Stimulated activated CD4-positive, alpha-beta T cell treated with anti-CD3 and anti-CD28 coated beads, Interleukin-4, amount 100 ng/mL, for 48 hours (primary cell): ENCODE measurements at places on chromosomes 3 and 15.

- no peak for DNase-seq
These were observed 356.8 kb upstream of the NR2F2 start for GRCh38 chr15:95973566-95974256.

DNA sequence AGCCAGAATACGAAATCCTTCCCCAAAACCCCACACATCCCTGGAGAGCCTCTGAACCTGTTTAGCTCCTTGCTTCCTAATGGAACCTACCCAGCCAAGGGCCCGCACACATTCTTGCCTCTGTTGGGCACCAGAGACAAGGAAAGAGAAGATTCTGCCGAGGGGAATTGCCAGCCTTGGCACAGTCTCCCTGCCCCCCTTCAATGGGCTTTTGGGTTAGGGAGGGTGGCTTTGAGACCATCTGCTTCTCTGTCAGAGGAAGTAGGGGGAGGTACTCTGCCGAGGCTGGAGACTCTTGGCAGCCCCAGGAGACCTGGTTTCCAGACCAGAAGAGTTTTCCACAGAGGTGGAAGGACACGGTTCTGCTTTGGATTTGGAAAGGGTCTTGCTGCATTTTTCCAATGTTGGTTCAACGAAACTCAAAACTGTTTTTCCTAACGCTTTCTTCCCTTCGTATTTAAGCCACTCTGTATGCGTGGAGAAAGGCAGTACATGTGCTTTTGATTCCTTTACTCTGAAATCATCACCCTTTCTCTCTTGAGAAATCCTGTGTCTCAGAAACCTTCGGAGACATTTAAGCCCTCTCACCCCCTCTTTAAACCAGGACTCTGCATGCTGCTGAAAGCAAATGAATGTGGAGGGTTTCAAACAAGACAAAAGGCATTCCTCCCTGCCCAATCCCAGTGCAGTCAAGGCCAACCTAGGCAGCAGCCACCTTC, 78.8 kb upstream of the PRR23C start:
- no peak for DNase-seq

GRCh38 chr15:25439369-25439836, 579 bp upstream of the UBE3A start:
- DNase-seq: no peak

DNA sequence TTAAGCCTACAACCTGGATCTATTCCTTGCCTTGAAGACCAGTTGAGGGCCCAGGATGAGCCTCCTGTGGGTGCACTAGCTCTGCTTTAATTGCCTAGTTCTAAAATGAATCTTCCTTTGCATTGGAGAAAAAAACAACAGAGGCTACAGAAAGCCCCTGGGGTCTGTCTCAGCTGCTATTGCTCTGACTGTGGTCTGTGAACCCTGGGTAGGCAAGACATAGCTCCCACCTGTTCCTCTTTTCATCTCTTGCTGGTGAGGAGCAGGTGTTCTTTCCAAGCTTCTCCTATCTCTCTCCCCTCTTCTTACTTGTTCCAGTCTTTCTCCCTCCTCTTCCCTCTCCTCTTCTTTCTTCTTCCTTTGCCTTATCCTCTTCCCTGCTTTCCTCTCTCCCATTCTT, 28.8 kb downstream of the RBP2 start:
- no peak for DNase-seq

GRCh38 chr3:179942553-179943075, 94.1 kb downstream of the PEX5L start:
- no peak for DNase-seq

- no peak for DNase-seq
These were observed 23.9 kb upstream of the TMEM108 start for GRCh38 chr3:133014325-133014724.

DNA sequence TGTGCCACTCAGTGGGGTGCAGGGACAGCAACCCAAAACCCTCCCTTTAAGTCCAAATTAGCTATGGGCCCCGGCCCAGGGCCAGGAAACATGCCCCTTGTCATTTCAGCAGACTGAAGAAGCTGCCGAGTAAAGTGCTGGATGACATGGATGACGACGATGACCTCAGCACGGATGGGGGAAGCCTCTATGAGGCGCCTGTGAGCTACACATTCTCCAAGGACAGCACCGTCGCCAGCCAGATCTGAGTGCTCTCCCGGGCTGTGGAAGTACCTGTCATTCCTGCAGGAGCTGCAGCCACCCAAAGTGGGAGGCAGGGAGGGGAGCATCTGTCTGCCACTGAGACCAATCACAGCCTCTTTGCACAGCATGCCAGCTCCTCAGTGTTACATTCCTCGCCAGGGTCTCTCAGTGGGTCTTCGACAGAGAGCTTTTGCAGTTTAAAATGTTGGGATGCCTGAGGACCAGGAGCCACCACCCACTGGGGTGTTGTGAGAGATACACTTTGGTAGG, 44.4 kb upstream of the MYZAP start:
- no peak for DNase-seq

DNA sequence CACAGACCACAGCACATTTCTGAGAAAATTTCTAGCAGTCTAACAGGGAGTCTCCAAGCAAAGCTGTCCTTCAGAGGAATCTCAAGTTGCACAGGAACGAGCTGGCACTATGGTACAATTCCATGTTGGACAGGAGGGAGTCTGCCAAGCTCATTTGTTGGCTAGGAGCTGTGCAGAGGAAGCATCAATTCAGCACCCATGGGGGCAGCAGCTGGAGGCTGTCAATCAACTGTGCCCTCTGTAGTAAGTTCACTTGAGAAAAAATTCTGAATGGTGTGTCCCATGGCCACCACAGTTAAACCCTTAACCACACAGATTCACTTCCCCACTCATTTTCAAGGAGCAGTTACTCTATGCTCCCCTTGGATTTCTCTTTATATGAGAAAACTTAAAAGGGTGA, 298.5 kb upstream of the PPP2R3A start:
- no peak for DNase-seq

DNA sequence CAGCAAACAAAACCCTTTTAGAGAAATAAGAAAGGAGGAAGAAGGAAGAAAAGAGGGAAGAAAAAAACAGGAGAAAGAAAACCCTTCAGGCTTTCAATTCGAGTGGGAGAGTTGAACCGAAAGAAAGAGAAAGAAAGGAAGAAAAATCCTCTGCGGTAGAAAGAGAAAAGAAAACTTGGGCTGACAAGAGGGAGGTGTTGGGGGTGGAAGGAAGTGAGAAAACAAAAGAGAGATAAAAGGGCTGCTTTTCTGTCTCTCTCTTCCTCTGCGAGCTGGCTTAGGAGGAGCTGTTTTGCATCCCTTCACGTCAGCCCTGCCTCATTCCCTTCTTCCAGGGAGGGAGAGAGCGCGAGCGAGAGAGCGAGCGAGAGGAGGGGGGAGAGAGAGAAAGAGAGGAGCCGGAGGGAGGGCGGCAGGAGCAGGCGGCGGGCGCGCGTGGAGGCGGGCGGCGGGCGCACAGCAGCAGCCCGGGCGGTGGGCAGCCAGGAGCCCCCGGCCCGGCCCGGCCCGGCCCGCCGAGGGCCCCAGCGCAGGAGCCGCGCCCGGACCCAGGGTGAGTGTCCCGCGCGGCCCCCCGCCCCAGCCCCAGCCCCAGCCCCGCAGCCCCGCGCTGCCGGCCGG, at the start of gene ZNF710:
Gene ZNF710, plus strand, starts transcription at position 263 of the 621 bp plus-strand sequence. CDS start 65,814 bp downstream, outside the sequence.
- no peak for DNase-seq

DNA sequence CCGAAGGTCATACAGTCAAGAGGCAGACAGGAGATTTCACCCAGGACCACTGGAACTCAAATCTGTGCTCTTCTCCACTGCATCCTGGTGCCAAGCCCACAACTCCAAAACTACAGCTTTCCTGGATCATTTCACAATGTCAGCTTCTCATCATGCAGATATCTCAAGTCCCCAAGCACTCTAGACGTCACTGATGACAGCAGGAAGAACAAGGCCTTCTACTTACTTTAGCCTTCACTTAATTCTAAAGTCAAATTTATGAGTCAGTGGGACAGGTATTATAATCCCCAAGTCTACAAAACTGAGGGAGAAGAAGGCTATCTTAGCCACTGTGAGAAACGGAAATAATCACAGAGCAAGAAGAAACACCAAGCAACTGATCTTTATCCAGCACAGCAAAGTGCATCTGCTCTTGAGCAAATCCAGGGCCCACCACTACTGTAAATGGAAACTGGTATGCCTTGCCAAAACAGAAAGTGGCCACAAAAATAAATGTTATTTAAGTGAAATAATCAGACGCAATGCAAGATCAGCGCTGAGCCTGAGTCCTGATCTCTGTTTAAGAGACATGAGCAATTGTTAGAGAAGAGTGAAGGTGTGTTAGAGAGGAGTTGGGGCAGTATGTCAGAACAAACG, 928 bp downstream of the RAD18 start:
- no peak for DNase-seq

- DNase-seq: no peak
These were observed 37.3 kb downstream of the YEATS2 start for GRCh38 chr3:183734750-183735494.

DNA sequence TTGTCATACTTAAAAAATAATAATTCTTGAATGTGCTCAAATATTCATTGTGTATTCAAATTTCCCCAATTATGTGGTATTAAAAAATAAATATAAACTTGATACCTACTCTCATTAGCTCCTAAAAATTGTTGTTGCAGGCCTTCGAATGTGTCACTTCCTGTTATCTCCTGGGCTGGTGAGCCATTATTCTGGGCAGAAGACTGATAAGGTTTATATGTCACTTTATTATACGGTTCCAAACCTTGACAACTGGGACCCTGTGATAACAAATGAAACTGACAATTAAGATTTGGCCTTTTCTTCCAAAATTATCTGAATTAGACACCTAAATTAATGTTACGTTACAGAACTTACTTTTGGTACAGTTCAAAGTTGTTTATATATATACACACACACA, 15.0 kb downstream of the CEP152 start:
- no peak for DNase-seq

DNA sequence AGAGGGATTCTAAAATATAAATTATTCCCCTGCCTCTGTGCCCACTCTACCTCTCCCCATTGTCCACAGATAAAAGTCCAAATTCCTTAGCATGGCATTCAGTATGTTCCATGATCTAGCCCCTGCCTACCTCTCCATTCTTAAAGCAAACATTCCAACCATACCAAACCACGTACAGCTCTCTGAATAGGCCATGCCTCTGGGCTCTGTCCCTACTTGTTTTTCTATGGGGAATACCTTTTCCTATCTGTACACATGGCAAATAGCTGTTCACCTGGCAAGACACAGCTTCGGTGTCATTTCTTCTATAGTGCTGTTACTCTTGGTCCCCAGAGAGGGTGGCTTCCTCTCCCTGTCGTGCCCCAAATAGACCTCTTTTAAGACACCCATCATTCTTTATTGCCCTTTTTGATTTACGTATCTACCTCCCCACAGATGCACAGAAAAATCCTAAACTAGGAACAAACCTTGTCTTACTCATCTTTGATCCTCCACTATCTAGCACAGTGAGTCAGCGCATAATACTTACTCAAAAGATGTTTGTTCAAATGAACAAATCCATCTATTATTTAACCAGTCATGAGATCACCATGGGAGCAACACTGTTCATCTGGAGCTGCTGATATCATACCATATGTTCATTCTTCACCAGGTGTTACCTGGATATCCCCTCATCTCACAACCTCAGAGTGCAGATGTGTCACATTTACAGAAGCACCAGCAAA, 329.8 kb downstream of the THSD4 start:
- DNase-seq: no peak

- DNase-seq: no peak
These were observed 43.2 kb downstream of the GTPBP8 start for GRCh38 chr3:113034011-113034410.

- no peak for DNase-seq
These were observed 18.1 kb downstream of the PPM1L start for GRCh38 chr3:160774172-160774571.

DNA sequence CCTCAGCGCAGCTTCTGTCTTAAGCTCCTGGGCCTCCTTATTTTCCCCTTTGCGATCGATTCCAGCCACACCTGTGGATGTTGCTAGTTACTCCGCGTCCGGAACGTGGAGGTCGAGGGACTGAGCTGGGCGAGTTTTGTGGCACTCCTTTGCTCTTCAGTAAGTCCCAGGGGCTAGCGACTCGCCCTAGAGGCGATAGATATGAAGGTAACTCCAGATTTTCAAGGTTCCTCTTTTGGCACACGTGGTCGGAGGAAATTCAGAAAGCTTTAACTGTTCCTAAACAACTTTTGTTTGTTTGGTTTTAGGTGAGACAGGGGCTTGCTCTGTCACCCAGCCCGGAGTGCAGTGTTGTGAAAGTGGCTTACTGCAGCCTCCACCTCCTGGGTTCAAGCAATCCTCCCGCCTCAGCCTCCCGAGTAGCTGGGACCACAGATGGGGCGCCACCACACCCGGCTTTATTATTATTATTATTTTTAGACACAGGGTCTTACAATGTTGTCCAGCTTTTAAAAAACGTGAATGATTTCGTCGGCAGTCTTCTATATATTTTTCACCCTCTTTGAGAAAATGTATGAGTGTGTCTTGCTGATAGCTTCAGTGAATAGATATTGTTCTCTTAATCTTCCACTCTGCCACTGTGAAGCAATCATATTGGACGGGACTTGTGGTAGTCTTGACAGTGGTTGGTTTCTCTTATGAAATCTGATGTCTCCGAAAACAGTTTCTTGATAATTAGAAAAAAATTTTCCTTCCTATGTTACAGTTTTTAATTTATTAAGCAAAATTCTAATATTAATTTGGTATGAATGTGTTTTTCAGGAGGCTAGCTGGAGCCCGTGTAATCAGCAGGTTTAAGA, 785 bp downstream of the MFSD1 start:
- DNase-seq: no peak

DNA sequence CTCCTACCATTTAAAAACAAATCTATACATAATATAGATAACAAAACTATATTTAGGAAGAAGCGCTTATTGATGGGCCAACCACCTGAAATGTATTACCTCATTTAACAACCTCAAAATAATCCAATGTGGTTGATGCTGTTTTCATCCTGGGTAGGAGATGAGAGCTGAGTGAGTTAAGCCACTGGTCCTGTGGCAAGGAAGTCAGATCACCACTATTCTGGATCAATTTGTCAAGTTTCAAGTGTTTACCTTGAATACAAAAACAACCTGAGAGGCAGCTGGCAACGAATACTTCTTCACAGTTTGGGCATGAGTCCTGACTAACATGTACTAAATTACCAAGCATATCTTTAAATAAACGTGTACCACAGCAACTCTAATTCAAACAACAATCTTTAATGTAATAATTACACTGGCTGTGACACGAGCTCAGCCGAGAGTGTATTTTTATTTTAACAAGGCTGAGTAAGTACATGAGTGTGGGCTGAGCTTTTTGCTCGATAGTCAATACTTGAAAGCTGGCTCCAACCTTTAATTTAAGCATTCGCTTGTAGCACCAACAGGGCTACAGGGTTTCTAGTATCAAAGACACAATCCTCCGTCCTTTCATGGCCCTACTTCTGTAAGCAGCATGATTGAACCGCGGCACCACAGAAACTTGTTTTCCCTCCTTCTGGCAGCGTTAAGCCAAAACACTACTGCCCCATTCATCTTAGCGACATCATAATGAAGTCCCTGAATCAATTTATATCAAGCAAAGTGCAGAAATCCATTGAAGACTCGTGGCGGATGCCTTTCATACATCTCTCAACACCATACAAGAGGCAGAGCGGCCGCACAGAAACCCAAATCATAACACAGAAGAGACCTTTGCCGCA, 93.8 kb upstream of the ICE2 start:
- no peak for DNase-seq

DNA sequence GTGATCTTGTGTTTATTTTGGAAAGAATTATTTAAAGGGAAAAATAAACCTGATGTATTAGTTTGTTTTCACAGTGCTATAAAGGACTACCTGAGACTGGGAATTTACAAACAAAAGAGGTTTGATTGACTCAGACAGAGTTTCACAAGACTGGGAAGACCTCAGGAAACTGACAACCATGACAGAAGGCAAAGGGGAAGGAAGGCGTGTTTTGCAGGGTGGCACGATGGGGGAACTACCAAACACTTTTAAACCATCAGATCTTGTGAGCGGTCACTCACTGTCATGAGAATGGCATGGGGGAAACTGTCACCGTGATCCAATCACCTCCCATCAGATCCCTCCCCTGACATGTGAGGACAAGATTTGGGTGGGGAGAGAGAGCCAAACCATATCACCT, 87.0 kb downstream of the TP63 start:
- DNase-seq: no peak
